ENCODE measurements at places on chromosomes 2 and 18.

- no peak for DNase-seq
These were observed 60.3 kb downstream of the PIAS2 start for GRCh38 chr18:46856973-46857372.

- DNase-seq = no peak
These were observed 501.5 kb downstream of the ERBB4 start for GRCh38 chr2:212037062-212037461.

DNA sequence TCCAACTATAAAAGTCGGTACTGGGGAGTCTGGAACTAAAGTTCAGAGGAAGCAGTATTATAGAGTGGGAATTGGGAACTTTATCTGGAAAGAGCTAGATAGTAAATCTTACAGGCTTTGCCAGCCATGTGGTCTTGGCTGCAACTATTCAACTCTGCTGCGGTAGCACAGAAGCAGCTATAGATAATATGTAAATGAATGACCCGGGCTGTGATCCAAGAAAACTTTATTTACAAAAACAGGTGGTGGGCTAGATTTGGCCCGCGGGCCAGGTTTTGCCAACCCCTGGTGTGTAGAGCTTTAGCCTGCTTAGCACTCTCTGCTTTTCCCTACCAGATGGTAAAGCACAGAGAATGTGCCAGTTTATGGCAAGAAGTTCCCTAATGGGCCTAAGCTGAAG lies 70.8 kb downstream of the TNP1 start:
- no peak for DNase-seq

GRCh38 chr2:111028720-111029119 lies 92.0 kb upstream of the BCL2L11 start:
- DNase-seq = no peak

DNA sequence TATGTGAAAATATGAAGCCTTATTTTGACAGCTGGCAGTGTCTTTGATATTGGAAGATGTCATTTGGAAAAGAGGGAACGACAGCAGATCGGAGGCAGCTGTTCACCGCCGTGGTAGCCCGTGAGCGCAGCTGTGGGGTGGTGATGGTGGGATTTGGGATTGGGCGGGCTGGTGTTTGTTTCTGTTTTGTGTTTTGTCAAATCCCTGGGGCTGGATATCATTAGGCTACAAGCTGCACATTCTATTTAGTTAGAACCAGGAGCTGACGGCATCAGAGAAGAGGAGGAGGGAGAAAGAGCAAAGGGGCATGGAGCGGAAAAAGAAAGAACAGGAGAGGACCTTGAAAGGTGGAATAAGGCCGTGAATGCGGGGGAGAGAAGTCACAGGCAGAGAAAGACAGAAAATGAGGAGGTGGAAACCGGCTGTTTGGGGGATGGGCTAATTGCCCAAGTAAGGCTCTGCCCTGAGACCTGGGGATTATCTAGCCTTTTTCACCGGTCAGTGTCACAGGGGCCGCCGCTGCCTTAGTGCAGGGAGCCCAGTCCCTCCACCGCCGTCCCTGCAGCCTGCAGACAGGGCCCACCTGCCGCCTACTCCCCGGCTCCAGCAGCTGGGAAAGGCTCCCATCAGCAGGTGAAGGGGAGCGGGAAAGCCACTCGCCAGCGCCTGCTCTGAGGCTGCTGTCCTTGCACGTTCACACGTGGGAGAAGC lies 88.0 kb downstream of the ZCCHC2 start:
- no peak for DNase-seq

- DNase-seq = no peak
These were observed 1.2 kb downstream of the REV1 start for GRCh38 chr2:99488539-99489062.

DNA sequence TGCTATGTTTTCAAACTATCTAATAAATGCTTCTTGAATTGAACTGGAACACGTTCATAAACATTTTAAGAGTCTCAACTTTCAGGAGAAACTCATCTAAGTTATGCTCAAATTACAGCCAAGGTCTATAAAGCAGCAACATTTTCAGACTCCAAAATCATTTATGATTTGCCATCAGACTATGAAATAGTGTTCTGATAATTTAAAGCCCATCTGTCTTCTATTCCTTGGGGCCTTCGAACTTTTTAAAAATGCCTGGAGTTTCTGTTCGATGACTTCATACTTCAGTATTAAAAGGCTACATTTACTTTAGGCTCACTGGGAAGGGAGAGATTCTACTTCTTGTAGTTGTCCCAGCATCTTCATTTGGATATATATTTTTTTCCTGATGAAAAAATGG lies 73.6 kb upstream of the NXPH2 start:
- no peak for DNase-seq

DNA sequence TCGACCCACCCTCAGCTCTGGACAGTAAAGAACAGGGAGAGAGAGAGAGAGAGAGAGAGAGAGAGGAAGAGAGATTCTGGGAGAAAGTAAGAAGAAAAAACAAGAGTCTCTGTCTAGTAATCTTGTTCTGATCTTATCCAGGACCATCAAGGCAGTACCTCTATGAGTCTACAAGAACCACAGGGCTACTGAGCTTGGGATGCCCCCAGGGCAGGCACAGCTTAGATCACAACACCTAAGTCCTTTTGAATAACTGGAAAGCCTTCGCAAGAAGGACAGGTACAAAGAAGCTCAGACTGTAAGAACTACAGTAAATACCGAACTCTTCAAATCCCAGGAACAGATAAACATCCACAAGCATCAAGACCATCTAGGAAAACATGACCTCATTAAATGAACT lies 51.4 kb upstream of the SGPP2 start:
- DNase-seq = no peak

GRCh38 chr2:149122516-149122915 lies 84.0 kb downstream of the LYPD6B start:
- DNase-seq = no peak

DNA sequence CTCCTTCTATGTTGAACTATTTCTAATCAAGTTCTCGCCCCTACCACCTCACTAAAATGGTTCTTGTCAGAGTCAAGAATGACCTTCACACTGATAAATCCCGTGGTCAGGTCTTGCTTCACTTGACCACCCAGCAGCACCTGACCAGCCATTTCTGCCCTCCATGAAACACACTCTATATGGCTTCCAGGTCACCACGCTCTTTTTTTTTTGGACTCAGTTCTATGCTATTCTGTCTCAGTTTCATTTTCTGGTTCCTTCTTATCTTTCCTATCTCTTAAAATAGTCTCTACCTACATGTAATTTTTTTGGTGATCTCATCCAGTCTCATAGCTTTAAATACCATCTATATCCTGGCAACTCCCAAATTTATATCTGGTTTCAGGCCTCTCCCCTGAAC lies 11.4 kb downstream of the EIF2AK3 start:
- no peak for DNase-seq

- no peak for DNase-seq
These were observed 14.9 kb upstream of the DTNB start for GRCh38 chr2:25688236-25688635.

DNA sequence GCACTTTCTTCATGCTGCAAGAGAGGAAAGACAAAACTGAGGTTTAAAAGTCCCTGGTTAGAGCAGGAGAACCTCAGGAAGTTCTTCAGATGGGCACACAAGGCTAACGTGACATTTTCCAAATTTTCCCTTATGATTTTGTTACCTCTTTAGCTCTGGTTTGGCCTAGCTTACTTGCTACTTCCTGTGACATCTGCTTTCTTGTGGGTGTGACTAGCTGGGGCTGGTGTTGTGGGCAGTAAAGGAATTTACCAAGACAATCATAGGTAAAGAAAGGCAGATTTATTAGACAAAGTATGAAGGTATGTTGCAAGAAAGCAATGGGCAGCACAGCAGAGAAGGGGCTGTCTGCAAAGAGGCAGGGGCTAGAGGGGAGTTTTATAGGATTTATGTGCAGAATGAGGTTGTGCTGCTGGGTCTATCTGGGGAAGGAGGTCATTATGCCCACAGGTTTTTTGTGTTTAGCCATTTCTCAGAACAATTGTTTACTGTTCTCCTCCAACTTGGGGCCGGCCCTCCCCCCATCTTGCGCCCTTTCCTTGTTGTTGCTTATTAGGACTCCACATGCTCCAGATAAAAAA lies 6.7 kb upstream of the TNP1 start:
- DNase-seq = no peak

GRCh38 chr2:36371070-36371874 lies 15.7 kb downstream of the CRIM1 start:
- DNase-seq = no peak

- DNase-seq = no peak
These were observed 54.8 kb upstream of the TUBA3E start for GRCh38 chr2:130252880-130253645.

DNA sequence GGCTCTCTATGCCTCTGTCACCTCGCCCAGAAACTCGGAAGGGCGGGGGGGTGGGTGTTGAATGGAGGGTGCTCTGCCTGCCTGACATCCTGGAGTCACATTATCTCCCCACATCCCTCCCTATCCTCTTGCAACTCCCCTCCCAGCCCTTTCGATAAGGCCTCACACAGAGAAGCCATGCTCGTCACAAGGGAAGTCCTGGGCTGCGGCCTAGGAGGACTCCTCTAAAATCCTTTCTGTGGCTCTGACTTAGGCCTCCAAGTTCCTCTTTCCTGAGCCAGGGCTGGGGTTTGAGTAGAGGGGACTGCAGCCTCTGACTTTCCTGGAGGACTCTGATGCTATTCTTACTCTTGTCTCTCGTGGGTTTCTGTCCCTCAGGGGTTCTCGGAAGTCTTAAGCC lies 75.0 kb upstream of the PKDCC start:
- DNase-seq = no peak

DNA sequence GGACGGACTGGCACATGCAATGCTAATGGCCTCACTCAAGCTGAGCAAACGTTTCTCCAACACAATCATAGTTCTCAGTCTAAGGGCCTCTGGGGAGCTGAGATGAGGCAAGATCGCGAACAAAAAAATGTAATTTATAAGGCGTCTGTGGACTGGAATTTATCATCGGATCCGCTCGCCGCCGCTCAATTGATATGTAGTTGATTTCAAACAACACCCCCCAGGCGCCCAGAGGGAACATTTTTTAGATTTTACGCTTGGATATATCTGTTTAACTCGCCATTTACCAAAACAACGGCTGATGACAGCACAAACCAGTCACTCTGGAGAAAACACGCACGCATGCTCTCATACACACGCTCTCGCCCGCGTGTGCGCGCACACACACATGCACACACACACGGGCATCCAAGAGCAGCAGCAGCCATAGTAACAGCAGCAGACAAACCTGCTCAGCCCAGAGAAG lies 335.8 kb downstream of the SMAD2 start:
- no peak for DNase-seq

- DNase-seq = no peak
These were observed 19.6 kb upstream of the RPIA start for GRCh38 chr2:88671786-88672427.

GRCh38 chr18:70659036-70659925 lies 370.4 kb downstream of the SOCS6 start:
- peak; percentile 38 for DNase-seq

- DNase-seq = no peak
These were observed 21.6 kb downstream of the TMEM18 start for GRCh38 chr2:655626-656025.

DNA sequence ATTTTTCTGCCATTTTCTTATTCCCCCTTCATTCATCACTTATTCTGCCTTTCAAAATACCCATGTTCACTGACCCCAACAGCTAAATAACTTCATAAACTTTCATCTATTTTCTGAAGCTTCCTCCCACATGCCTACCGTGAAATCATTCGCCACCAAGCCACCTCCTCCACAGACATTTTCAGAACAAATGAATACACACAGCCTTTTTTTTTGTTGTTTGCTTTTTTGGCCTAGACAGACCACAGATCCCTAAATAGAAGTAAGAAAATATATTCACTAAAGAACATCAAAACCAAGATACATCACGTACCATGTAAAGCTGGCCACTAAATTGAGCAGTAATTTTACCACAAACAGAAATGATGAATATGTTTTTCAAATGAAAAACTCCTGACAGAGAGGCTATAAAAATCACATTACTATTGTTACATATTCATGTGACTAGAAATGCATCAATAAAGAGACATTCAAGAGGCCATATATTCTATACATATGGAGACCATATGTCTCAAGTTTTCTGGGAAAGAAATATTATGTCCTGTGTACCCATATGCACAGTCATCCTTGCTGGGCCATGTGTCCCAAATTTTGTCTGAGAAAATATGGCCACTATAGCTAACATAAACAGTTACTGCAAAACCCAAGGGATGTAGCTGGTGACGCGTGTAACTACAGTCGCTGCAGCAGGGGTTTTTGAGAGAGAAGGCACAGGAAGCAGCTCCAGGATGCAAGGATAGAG lies 200.3 kb downstream of the FBXO15 start:
- no peak for DNase-seq

GRCh38 chr2:144471305-144472045 lies 48.4 kb downstream of the ZEB2 start:
- no peak for DNase-seq

DNA sequence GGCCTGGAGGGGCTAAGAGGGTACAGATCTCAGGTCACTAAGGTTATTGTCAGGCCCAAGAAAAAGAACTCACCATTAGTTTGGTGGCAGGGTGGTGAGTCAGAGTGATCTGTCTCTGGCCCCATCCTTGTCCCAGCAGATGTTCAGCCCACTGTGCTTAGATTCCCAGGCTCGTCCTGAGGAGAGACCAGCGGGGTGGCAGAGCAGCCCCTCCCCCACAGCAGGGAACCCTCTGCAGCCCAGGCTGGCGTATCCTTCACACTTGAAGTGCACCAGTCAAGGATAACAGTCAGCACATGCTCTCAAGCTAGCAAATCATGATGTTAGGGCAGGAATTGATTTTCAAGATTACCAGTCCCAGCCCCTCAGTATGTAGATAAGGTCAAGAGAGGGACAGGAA lies 43.1 kb downstream of the TMEM185B start:
- DNase-seq = no peak

DNA sequence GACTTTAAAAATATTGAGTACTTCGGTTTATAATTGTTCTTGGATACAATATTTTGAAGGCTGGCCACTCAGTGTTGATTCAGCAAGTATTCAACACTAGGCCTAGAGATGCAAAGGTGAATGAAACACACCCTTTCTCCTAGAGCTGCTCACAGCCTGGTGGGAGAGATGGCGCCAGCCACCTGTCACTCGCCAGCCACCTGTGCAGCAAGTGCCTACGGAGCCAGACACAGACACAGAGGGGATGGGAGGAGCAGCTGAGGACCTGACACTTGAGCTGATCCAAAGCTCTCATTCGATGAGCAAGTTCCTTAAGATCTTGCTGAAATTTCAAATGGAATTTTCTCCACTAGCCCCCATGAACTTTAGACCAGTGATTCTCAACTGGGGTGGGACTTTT lies 151.1 kb upstream of the RIOK3 start:
- no peak for DNase-seq

GRCh38 chr2:40364151-40364874 lies 87.6 kb downstream of the SLC8A1 start:
- DNase-seq = no peak

GRCh38 chr2:128615571-128615970 lies 296.9 kb upstream of the HS6ST1 start:
- DNase-seq = no peak
